Central memory CD4-positive, alpha-beta T cell (primary cell): ENCODE measurements at places on chromosomes 12 and 14.

GRCh38 chr12:100666588-100666987, 93.1 kb downstream of the GAS2L3 start:
- no peak for DNase-seq

DNA sequence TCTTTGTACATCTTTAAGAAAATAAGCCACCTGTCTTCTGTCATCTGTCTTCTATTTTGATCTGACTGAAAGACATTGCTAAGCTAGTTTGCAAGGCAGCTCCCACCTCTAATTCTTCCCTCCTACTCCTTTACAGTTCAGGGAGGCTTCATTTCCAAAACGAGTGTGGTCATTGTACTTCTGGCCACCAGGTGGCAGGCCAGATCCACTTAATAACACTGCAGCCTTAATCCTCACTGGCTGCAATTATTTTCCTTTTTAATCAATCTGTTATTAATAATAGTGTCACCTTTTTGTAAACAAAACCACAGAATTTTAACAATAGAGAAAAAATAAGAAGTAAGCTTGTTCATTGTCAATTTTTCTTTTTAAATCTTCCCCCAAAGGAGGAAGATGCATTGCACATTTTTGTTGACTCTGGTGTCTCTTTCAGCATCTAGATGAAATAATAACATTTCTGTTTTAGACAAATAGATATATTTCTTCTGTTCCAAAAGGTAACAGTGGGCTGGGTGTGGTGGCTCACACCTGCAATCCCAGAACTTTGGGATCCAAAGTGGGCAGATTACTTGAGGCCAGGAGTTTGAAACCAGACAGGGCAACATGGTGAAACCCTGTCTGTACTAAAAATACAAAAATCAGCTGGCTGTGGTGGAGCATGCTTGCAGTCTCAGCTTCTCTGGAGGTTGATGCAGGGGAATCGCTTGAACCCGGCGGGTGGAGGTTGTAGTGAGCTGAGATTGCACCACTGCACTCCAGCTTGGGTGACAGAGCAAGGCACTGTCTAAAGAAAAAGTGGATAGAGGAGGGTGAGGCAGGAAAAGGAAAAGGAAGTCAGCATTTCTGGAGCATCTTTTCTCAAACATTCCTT, 23.3 kb downstream of the GABARAPL1 start:
- peak; percentile 23 for DNase-seq

DNA sequence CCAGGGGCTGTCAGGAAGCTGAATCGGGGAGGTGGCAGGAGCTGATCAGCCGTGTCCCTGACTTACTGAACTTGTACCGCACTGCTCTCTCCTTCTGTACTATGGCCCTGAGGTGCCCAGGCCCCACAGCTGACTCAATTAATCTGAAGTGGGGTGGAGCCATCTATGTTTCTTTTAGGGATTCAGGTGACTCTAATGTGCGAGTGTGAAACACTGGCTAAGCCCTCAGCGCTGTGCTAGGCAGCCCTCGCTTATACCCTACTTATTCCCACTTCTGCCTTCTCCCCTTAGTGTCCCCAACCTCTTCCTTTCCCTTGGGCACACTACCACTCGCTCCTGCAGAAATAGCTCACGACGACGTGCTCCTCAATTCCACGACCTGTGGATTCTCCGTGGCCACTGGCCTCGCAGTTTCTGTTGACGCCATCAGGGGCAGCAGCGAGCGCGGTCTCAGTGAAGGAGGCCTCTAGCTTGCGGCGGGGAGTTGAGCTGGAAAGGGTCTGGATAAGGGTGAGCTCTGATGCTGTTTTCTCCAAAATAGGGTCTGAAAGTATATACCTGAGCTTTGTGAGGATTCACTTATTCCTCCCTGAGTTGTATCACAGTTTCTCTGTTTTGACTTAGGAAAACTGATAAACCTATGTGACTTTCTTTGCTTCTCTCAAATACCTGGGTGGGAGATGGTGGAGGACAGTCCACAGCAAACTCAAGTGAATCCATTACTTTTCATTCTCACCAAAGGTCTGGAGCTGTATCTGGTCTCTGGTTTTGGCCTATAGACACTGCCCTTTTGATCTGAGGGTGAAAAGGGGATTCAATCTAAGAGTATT, 167.6 kb downstream of the SLC41A2 start:
- DNase-seq: peak; percentile 8

DNA sequence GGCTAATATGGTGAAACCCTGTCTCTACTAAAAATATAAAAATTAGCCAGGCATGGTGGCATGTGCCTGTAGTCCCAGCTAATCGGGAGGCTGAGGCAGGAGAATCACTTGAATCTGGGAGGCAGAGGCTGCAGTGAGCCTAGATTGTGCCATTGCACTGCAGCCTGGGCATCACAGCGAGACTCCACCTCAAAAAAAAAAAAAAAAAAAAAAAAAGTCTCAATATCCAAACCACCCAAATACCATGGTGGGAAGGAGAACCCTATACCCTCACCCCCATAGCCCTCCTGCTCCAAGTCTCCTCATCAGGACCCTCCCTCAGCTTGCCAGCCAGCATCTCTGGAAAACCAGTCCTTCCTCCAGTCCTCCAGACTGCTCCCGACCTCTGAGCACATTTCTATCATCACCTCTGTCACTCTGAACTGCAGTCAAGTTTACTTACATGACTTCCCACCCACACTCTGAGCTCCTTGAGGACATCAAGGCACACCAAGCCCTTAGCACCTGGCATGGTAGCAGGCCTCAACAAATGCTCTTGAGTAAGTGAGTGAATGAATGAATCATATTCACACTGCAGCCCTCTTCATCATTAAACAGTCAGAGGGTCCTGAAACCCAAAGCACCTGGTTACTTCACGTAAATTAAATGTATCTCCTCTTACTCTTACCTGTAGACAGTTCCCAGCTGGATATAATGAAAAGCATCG, 35.2 kb downstream of the NT5DC3 start:
- DNase-seq: no peak
